ENCODE measurements at places on chromosomes 4 and X.

GRCh38 chrX:109934935-109935334 is 68.0 kb upstream of the TMEM164 start:
- no peak for DNase-seq

DNA sequence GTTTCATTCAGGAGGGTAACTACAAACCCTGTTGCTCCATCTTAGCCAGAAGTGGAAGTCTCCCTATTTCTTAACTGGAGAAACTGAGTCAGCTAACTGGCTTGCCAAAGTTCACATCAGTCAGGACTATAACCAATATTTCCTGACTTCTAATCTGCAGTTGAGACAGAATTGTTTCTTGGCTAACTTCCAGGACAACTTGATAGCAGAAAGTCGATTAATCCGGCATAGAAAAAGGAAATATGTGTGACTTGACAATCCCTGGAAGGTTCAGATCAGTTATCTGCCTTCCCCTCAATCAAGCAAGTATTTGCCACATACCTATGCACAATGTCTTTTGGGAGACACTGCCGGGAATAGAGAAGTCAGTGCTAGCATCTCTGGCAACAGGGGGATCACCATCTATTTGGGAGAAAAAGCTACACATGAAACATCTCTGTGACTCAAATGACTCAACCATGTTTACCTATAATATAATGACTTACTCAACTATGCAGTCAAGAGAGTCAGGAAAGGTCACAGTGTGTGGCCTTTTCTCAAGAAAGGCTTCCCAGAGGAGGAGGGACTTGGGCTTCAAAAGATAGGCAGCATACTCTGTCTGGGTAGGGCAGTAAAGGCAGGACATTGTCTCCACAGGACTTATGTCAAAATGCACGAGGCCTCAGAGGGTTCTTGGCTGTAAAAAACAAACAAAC is 12.4 kb upstream of the LONRF3 start:
- DNase-seq = no peak

- DNase-seq = no peak
Measured at GRCh38 chr4:153950100-153950979, 161.5 kb upstream of the SFRP2 start.

DNA sequence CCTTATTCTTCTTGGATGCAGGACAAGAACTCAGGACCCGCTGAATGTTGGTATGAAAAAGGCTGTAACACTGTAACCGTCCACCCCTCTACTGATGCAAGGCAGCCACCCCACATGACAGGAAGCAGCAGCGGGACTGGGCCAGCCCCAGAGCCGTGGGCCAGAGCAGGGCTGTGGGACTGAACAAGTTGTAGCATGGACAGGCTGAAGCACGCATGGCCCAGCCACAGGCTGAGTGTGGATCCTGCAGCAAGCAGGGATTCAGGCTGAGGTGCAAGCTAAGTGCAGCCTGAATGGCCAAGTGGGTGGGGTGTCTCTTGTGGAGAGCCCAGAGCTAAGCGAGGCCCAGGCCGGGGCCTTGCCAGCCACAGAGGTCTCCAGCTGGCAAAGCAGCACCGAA is 632.2 kb downstream of the SPOCK3 start:
- no peak for DNase-seq

- no peak for DNase-seq
Measured at GRCh38 chrX:13144927-13145655, 100.7 kb upstream of the FAM9C start.

GRCh38 chr4:26065833-26066232 is 151.8 kb downstream of the SMIM20 start:
- DNase-seq = no peak

GRCh38 chrX:68719904-68720614 is 72.6 kb downstream of the STARD8 start:
- DNase-seq = no peak

Data from stimulated activated CD4-positive, alpha-beta T cell treated with anti-CD3 and anti-CD28 coated beads, Interleukin-1b, Interleukin-23, amount 100 ng/mL, for 24 hours (primary cell).